Kidney (tissue), 22 donors: ENCODE measurements at places on chromosomes 3 and 15. TPM values are rescaled to one million over a fixed set of nuclear protein-coding genes. Genes with fewer than 3 reads are reported as not detected.

DNA sequence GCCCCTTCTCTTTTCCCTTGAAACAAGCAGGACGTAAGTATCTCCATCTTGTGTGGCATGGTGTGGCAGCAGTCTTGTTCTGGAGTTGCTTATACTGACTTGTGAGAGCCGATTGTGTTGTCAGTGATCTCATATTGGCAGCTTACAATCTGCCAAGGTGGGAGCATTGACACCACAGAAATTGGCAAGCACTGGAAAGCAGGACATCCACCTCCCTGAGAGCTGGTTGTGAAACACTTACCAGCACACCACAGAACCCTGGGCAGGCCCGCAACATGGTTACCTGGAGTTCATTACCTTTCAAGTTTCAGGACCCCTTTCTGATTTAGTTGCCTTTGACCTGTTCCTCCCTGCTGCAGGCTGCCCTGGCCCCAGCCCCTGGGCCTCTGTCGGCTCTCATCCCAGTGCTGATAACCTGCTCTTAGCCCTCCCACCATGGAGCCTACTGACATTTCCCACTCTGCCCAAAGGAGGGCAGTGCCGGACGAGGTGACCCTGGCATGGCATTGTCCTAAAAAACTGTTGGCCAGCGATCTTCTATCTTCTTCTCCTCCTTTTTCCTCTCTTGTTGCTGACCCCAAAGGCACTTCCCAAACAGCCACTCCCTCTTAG lies 10.6 kb upstream of the ATP2B2 start:
- DNase-seq, result no peak
- no peaks in the 10 kb centered on the region for H3K27me3 ChIP-seq
- H3K4me3 ChIP-seq, result no peak overlapping the region
- no peak overlapping the region for H3K27ac ChIP-seq

- no peak overlapping the region for H3K4me3 ChIP-seq
- no peaks in the 10 kb centered on the region for H3K36me3 ChIP-seq
Measured at GRCh38 chr15:65343374-65343981, 34.3 kb downstream of the IGDCC3 start.

DNA sequence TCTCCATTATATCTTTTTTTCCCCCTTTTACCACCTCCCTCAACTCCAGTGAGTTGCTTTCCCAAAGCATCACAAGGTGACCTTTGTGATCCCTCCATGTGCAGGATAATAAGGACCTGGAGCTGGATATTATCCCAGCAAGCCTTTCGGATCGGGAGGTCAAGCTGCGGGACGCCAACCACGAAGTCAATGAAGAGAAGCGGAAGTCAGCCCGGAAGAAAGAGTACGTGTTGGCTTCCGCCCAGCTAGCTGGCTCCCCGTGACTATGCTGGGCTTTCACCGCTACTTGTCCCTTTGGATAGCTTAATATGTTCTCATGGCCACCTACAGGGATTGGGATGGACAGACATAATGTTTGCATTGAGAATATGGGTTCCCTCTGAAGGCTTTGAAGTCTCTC lies 273.7 kb upstream of the UMPS start:
- no peaks in the 10 kb centered on the region for H3K36me3 ChIP-seq
- H3K4me3 ChIP-seq, result no peak overlapping the region
- DNase-seq, result no peak
- no peak overlapping the region for H3K27ac ChIP-seq
- H3K27me3 ChIP-seq, result no peaks in the 10 kb centered on the region

- no peak overlapping the region for H3K4me3 ChIP-seq
- peak; percentile 92 for DNase-seq
- no peaks in the 10 kb centered on the region for H3K4me1 ChIP-seq
- H3K27ac ChIP-seq, result peak overlapping the region; percentile 54
Measured at GRCh38 chr3:149480326-149481017, 6.0 kb downstream of the TM4SF4 start.

DNA sequence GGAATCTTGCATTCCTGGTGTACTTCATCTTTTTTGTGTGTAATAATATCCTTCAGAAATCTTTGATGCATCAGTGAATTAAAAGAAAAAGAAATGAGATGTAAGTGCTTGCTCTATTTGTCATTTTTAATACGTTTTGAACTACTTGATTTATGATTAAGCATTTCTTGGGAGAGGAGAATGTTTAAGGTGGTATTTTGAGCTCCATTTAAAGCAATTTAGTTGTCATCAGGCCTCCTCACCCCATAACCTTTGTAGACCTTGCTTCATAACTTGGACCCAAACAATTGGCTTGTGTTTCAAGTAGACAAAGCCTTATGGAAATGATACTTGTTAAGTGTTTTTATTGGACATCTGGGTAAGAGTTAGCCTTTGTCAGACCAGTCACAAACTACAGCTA lies 87.1 kb upstream of the VEPH1 start:
- no peak overlapping the region for H3K27ac ChIP-seq
- H3K4me1 ChIP-seq, result no peaks in the 10 kb centered on the region
- DNase-seq, result no peak
- H3K36me3 ChIP-seq, result no peaks in the 10 kb centered on the region
- H3K27me3 ChIP-seq, result no peaks in the 10 kb centered on the region

GRCh38 chr3:31525532-31525931 lies 7.2 kb upstream of the STT3B start:
- H3K4me3 ChIP-seq, result no peak overlapping the region
- no peaks in the 10 kb centered on the region for H3K36me3 ChIP-seq

DNA sequence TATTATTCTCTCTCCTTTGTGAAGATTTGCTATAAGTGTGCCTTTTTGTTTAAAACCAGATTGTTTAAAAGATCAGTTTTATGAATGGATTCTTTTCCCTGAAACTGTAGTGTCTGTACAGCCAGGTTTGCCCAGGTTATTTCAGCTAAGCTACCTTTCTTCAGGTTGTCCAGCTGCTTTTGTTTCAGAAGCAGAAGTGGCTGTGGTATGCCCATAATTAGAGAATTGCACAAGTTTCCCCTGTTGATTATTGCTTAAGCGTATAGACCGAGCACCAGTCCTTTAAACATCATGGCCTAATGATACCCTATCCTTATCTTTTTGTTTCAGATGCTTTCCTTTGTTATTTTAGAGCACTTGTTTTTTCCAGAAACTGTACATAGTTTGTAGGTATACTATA lies 10.2 kb downstream of the ASB7 start:
- DNase-seq, result no peak
- no peaks in the 10 kb centered on the region for H3K27me3 ChIP-seq
- H3K36me3 ChIP-seq, result peaks cover 18% of the 10 kb centered on the region
- H3K4me1 ChIP-seq, result no peaks in the 10 kb centered on the region
- H3K4me3 ChIP-seq, result no peak overlapping the region
- no peak overlapping the region for H3K27ac ChIP-seq

- DNase-seq, result no peak
- no peaks in the 10 kb centered on the region for H3K36me3 ChIP-seq
- no peaks in the 10 kb centered on the region for H3K4me1 ChIP-seq
Measured at GRCh38 chr15:44261007-44261706, 27.4 kb upstream of the GOLM2 start.

- DNase-seq, result no peak
- H3K4me1 ChIP-seq, result peaks cover 10% of the 10 kb centered on the region
- H3K4me3 ChIP-seq, result no peak overlapping the region
- no peaks in the 10 kb centered on the region for H3K36me3 ChIP-seq
- H3K27me3 ChIP-seq, result no peaks in the 10 kb centered on the region
- no peak overlapping the region for H3K27ac ChIP-seq
Measured at GRCh38 chr3:149468504-149469212, 5.8 kb upstream of the TM4SF4 start.

Gene MESP2
- 0.47 TPM for total RNA-seq

DNA sequence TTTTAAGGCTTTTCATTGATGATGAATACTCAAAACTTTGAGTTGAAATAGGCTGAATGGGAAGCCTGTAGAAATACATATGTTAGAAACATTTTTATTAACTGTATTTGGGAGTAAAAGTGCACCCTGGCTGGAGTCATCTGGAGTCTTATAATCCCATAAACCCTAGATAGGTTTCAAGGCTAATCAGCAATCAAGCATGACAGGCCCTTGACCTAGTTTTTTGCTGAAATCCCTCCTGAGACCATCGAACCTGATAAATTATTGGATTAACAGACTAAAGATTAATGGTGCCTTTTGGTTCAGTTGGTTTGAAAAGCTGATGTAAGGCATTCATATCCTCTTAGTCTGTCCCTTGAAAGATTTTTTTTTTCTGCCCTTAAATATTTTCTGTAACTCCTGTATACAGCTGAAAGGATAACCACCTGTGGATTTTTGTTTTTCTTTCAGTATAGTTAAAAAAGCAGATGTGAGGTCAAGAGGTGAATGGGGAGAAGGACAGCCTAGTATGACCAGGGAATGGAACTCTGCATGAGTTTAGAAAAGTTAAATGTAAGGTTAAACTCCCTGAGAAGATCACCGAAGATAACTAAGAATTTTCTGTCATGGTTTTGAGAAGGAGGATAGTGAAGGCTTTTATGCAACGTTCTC lies 69.4 kb upstream of the STXBP5L start:
- DNase-seq, result no peak
- no peaks in the 10 kb centered on the region for H3K27me3 ChIP-seq
- H3K4me1 ChIP-seq, result no peaks in the 10 kb centered on the region

GRCh38 chr15:55289011-55289745 lies 435 bp downstream of the RAB27A start:
- H3K36me3 ChIP-seq, result no peaks in the 10 kb centered on the region
- no peaks in the 10 kb centered on the region for H3K27me3 ChIP-seq
- H3K4me1 ChIP-seq, result peaks cover 6% of the 10 kb centered on the region
- peak overlapping the region; percentile 5 for H3K27ac ChIP-seq

DNA sequence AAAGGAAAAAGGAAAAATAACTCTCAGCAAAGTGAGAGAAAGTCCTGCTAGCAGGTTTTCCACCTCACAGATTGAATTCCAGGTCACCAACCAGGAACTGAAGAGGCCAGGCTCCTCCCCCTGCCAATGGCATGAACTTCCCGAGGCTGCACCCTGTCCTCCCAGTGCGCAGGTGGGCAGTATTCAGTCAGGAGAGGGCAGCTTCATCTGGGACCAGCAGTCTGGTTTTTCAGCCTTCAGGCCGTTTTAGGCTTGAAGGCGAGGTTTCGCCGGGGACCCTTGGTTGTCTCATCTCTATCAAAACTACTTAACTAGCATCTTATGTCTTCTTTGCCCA lies 41.2 kb downstream of the TRAT1 start:
- H3K27me3 ChIP-seq, result no peaks in the 10 kb centered on the region
- no peak overlapping the region for H3K4me3 ChIP-seq

DNA sequence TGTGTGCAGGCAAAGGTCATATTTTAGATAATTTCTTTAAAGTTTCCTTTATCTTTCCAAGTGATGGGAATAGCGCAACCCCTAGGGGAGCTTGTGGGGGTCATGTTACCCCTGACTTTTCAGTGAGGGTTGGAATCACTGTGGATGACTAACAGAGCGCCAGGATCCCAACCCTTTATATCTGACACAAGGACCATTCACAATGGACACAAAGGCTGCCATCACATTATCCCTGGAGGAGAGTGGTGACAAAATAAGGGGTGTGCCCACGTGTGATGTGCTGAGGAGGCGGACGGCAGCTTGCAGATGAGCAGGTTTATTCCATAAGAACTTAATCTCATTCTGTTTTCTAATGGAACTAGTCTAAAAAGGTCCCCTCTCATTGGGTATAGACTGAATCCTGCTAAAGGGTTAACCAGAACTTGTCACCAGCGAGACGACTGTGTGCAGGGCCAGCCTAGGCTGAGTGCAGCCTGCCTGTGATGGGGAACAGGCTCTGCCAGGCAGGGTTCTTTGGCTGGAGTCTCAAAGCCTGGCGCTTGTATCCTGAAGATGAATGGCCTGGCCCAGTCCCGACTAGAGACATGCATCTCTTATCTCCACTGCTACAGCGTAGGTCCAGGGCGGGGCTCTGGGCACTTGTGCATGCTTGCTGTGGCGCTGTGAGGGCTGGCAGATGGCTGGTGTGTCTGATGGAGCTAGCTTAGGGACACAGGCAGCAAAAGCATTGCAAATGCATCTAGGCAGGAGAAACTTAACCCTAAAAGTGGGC lies 50.2 kb downstream of the CHDH start:
- no peak overlapping the region for H3K27ac ChIP-seq
- DNase-seq, result no peak
- no peak overlapping the region for H3K4me3 ChIP-seq
- no peaks in the 10 kb centered on the region for H3K36me3 ChIP-seq
- H3K4me1 ChIP-seq, result no peaks in the 10 kb centered on the region
- H3K27me3 ChIP-seq, result no peaks in the 10 kb centered on the region
